ENCODE measurements at places on chromosomes 4 and X.
A peak's percentile ranks its signal among the peaks of the same experiment; 100 is the strongest.

DNA sequence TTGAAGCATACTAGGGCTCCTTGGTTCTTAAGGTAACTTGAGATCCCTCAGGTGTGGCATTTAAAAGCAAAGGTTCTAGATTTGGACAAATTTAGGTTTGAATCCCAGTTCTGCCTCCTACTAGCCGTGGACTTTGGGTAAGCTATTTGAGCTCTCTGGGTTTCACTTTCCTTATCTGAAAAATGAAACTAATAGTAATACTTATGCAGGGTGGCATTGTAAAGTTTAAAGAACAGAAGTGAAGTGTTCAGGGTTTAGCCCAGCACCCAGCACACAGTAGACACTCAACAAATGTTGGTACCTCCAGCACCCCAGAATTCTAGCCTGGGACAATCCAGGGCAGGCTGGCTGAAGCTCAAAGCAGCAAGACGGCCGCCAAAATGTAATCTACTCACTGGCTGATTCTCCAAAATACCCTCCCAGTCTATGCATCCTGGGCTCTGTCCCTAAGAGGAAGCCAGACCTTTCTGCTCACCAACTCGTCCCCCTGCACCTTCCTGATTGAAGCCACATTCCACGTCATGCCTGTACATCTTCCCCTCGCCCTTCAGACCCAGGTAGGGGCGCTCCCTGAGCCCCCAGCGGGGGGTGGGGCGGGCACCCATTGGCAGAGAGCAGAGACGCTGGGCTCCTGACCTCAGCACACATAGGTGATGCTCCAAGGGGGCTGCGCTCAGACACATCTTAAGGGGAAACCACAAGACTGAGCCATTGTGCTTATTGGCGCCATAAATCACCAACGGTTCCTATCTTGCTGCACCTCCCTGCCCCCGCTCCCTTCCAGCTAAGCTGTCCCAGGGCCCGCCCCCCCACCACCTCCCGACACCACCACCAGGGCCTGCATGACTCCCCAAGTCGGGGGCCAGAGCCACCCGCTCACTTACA is 160.6 kb downstream of the BCOR start:
- no peak for DNase-seq

DNA sequence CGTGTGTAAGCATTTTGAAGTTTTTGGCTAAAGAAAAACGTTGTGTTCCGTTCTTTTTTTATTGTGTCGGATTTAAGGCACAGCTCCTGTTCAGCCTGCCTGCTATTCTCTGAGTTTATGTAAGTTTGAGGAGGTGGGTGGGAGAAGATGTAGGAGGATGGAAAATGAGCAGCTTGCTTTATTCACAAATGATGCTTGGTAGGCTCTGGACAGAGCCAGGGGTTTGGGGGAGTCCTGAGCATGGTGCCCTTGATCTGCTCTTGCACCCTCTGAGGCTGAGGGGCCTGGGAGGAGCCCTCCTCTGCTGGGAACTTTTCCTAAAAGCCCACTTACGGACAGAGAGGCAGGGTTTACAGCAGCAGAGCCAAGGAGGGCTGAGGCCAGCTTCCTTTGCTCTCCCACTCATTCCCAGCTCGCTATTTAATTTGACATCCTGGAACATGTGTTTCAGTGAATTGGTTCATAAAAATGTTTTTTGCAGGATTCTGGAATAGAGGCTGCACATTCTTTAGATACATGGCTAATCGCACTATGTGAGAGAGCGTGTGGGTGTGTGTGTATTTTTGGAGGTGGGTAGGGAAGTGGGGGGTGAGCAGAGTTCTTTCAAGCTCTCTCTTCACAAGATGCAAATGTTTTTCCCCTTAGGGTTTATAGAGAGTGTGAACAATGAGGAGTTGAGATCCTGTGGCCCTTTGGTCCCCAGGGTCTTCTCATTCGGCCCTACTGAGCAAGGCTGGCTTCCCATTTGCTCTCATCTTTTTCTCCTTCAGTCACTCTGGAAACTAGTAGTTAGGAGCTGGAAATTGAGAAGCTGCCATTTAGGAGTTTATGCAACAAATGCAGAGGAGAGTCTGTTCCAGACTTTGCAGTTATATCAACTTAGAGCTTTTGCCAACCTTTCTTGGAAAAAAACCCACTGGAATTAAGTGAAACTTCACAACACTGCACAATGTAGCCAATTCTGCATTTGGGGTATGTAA is 32.1 kb downstream of the TMEM131L start:
- DNase-seq, result no peak

DNA sequence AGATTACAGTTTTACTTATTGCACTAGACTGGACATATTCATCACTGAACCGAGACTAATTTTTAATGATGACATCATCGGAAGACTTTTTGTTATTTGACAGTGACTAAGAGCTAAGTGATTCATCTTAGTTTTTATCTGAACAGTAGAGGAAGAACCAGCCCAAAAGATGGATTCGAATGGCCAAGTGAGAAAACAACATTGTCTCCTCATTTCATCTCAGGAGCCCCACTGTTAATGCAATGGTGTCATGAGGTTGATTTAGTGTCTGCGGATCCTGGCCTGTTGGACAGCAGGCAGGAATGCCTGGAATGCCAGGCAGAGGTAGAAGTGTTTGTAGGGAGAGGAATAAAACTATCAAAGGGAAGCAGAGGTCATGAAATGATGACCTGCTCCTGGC is 37.8 kb upstream of the HPF1 start:
- DNase-seq, result peak; percentile 59

DNA sequence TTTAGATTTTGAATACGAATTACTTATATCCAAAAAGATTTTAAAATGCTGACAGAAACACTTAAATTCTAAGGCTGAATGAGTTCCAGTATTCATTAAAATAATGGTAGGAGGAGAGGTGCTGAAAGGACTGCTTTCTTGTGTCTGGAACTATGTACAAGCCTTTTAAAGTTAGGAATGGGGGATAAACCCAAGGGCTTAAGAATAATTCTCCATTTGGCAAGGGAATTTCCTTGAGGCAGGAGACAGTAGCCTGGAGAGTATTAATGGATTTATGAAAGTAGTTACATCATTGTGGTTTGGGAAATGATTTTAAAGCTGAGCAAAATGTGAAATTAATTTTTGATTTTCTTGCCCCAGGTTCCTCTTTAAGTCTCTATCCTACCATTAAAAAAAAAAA is 266.5 kb upstream of the KCNIP4 start:
- no peak for DNase-seq

DNA sequence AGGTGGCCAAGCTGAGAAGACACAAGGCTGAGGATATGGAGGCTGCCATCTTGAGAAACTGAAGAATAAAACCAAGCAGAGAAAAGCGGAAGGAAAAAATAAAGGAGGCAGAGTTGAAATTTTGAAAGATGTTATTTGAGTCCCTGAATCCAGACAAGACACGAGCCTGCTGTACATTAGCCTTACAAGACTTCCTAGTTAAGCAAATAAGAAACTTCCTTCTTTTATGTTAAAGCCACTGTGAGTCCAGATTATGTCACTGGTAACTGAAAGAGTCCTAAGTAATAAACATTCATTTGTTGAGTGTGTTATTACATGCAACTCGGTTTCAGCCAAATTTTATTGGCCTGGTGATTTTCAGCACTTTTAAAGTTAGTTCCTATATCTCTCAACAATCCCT is 30.4 kb downstream of the DRD5 start:
- no peak for DNase-seq
